Activated CD8-positive, alpha-beta T cell treated with anti-CD3 and anti-CD28 coated beads for 36 hours (primary cell): ENCODE measurements at places on chromosomes 11 and 22. TPM values are rescaled to one million over a fixed set of nuclear protein-coding genes. Genes with fewer than 3 reads are reported as not detected.

- DNase-seq: no peak
These were observed 54.3 kb upstream of the CREB3L1 start for GRCh38 chr11:46223252-46223513.

GRCh38 chr22:30881361-30882183 lies 87.0 kb downstream of the MORC2 start:
- no peak for DNase-seq

DNA sequence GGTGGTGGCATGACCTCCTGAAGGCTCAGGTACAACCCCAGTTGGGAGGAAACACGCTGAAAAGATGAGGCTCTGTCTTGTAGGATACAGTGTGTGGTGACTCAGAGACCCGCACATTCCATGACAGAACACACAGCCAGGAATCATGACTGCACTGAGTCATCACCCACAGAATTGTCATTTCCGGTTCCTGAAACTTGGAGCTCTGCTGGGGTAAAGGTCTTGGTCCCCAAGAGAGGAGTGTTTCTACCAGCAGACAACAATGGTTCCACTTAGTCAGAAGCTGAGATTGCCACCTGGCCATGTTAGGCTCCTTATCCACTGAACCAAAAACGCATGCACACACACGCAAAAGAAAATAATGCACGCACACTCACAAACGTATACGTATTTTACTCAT lies 31.5 kb upstream of the CYB5R3 start:
- DNase-seq: no peak

RIBC2 gene
- 9.5 TPM for total RNA-seq

DNA sequence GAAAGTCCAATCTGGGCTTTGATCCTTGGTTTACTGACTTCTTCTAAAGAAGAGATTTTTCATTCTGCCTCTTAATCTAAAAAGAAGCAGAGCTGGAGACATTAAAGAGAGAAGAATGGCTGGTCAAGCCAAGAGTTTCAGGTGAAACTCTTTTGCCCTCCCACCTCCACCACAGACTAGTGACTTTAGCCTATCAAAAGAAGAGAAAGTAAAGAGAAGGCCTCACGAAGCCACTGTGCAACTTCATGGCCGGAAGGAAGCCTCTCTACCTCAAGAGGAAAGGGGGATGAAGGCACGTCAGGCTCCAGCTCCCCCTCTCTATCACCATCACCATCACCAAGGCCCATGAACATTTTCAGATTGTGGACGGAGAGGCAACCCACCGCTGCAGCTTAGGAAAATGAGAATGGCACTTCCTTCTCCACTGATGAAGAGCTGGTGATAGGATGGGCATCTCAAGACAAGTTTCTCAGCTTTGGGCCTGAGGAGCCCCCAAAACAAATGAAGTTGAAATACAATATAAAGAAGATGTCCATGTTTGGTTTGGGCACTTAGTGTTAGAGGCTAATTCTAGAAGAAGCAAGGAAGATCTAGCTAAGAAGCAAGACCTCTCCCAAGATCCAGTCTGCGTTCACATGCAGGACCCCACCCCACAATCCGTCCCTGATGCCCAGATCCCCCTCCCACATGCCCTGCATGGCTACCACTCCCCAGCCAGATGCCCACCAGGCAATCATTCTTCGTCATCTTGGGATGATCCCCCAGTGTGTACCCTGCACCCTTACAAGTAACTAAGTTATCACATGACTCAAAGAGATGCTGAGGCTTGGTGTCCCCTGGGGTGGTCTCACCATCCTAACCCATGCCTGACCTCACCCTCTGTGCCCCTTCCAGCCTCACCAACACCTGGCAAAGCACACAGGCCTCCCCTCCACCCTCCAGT lies 52.6 kb downstream of the IGSF9B start:
- DNase-seq: no peak
